ENCODE measurements at places on chromosomes 7 and 10.

DNA sequence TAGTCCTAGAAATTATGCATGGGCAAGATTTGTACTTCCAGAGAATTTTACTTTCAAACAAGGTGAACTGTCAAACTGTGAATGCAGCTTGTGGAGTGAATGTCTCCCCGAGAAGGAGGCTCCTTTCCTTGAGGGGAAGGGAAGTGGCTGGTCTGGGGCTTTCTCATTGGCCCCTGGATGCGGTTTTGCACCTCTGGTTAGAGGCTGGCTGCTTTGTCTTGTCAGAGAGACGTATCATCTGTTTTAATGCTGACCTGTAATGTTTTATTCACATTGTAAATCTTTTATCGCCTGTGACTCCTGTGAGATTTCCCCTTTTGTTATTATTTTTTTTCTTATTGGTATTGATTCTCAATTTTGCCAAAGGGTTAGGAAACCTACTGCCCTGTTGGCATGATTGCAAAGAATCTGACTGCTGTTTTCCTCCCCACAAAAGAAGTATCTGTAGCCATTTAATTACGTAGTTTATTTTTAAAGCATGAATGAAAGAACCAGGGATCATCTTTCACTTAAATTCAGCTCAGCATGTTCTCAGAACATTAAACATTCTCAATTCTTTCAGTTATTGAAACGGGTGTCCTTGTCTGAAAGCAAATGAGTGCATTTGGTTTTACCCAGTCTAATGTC, 238.3 kb upstream of the NFE2L3 start:
- DNase-seq, result no peak

DNA sequence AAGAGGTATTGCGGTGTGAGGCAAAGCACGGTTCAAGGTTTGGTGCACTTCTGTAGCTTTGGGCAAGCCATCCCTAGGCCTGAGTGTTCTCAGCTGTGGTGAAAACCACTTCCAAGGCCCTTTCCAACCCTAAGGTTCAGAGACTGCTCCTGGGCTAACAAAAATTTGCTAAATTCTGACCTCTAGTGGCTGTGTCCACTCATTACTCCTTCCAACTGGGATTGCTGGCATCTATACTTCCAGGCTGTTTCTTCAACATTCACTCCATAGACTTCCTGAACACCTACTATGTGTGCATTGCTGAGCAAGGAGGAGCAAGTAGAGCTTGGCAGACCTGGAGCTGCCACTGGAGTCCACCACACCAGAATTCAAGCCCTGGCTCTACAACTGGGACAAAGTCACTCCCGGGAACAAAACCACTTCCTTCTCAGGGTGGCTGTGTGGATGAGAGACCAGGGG, 29.3 kb upstream of the SH3PXD2A start:
- DNase-seq, result peak; percentile 63

GRCh38 chr10:3468919-3469638, 296.5 kb upstream of the PITRM1 start:
- DNase-seq, result no peak

DNA sequence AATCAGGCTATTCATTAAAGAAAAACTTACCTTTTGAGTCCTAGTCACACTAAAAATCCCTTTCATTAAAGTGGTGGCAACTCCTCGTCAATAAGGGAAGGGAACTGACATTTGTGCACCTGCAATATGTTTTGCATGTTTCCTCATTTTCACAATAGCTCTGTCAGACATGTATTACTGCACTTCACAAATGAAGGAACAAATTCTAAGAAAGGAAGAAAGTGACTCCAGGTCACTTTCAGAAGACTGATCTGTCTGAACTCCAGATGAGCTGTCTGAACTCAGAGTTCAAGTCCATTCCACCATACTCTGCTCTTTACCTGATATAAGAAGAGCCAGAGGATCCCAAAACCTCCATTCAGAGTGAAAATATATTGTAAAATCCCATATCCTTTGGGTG, 50.3 kb upstream of the GSAP start:
- DNase-seq, result no peak

GRCh38 chr10:81280497-81281479, 594.2 kb upstream of the NRG3 start:
- no peak for DNase-seq

- DNase-seq, result no peak
Observed at GRCh38 chr10:76840802-76841201, 796.8 kb downstream of the KCNMA1 start.

DNA sequence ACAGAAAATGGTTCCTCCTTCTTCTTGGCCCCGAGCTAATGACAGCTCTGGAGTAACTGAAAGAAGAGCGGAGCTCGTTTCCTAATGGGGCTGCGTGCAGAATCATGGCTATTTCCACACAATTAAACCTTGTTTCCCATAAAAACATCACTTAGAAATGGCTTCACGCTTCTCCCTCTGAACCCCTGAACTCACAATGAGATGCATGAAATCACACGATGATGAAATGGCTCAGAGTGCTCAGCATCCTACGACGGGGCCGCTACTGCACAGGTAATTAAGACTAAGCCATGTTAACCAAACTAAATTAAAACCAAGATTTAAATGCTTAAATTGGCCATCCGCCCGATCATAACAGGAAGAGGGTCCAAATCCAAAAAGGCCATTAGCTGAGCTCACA, 80.0 kb upstream of the DNAAF5 start:
- DNase-seq, result no peak

DNA sequence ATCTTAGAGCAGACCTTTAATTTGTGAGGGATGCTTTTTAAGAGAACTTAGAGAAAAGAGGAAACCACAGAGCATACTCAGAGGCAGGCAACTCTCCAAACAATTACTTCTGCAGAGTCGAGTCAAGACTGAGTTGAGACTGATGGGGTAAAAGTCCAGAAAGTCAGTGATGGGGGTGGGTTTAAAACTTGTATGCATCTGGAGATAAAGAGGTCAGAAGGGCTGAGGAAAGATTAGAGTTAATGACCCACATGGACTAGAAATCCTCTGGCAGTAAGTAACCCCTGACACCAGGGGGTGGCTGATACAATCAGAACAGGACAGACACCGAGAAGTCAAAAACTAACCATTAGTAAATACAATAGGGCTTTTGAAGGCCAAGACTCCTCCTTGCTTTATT, 42.4 kb upstream of the SEPTIN7 start:
- DNase-seq, result no peak

- DNase-seq, result no peak
Observed at GRCh38 chr10:96740141-96740540, 19.8 kb upstream of the PIK3AP1 start.

- no peak for DNase-seq
Observed at GRCh38 chr7:156834462-156834861, 58.5 kb downstream of the LMBR1 start.

DNA sequence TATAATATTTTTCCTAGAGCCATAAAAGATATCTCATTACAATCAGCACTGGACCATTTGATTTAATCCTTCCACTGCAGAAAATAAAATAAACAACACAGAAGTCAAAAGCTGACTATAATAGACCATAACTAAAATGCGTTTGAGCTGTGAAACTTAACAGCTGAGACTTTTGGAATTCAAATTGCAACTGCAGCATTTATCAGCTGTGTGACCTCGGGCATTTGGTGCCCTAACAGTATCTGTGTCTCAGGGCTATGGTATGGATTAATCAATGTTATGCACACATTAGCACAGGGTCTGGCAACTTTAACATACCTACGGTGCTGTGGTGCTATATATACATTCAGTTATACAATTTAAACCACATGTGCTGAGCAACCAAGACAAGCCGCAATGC, 160.1 kb downstream of the COL28A1 start:
- no peak for DNase-seq

DNA sequence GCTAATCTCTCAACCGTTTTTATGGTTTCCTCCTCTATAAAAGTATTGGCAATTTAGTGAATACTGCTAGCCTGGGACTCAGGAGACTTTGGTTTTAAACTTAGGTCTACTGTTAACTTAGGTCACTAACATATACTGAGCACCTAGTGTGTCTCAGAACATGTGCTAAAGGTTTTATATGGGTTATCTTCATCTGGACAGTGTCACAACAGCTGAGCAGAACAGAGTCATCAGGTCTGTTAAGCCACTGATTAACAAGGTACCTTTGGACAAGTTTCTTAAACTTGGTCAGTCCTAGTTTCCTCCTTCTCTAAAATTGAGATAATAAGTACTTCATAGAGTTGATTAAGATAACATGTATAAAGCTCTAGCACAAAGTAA, 30.6 kb downstream of the NET1 start:
- DNase-seq, result no peak

DNA sequence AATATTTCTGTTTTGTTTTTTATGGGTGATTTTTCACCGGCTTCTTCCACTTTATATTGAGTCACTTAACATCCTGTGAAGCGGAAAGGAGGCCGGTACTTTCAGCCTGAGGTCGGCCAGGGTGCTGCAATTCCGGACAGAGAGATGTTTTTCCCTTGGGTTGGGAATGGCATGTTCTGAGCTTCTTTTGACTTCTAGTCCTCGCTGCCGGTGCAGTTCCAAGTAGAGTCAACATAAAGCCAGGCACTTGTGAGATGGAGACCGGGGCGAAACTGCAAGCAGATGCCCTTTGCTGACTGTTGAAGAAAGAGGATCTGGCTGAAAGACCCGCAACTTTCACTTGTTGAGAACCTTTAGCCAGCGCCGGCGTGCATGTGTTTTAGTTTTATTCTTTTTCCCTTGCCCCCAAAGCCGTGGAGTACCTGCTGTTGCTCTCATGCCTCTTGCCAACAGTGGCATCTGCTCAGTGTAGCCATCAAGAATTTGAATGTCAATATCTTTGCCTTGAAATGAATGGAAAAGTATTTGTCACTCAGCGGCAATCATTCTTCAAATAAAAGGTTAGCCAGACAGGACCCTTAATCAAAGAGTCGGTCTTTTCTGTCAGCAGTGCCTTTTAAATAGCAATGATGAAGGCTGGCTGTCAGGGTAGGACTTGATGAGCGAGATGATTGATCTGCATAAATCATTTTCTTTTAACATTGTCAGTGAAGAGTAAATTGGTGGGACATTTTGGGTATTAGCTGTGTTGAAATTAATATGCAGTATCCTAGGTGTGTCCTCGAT, 351.2 kb downstream of the LRMDA start:
- DNase-seq, result peak; percentile 73

- peak; percentile 27 for DNase-seq
Observed at GRCh38 chr7:154744256-154744860, 258.6 kb downstream of the PAXIP1 start.

GRCh38 chr7:142327628-142328405, 70.0 kb upstream of the PRSS58 start:
- DNase-seq, result no peak

DNA sequence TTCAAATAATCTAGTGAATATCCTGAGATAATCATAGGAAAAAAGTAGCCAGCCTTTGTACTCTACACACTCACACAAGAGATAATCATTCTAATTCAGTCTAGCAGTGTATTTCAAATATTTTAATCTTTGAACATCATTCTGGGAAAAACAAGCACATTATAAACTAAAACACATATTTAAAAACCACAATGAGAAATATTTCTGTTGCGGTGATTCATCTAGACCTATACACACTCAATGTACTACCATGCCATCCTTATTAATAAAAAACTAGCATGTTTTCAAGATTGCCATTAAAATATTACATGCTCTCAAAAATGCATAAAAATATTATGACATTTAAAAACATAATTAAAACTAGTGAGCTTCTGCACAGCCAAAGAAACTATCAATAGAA, 11.8 kb downstream of the COG5 start:
- no peak for DNase-seq

GRCh38 chr7:4871056-4871680, 9.3 kb upstream of the PAPOLB start:
- no peak for DNase-seq

GRCh38 chr10:76558586-76558985, 1079.0 kb downstream of the KCNMA1 start:
- DNase-seq, result peak; percentile 30

DNA sequence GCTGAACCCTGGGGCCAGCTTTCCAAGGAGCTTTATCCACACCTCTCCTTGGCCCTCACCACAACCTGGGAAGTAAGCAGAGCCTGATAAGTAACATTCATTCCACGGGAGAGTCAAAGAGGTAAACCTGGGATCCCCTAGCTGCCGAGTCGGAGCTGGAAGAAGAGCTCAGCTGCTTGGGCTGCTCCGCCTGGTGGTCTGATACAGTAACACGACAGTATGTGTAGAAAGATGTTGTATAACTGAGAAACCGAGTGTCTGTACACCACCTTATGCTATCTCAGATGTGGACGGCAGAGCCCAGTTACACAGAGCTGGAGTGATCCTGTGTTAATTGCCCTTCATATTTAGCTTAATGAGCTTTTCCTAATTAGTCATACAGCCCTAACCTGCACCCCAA, 151.3 kb upstream of the KMT2E start:
- no peak for DNase-seq

DNA sequence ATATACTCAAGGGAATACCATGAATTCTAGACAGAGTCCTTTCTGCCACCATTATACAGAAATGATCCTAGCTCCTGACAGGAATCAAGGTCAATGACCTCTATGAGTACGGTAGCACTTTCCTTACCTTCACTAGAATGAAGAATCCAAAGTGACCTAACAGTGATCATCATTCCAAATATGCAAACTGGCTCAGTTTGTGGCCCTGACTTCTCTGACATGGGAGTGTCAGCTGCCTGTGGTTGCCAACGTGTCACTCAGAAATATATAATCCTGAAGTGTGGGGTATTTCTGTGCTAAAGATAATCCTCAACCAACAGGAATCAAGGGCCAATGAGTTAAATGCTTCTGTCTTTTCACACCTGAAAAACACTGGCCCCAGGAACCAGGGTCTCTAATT, 45.7 kb downstream of the COPG2 start:
- no peak for DNase-seq

DNA sequence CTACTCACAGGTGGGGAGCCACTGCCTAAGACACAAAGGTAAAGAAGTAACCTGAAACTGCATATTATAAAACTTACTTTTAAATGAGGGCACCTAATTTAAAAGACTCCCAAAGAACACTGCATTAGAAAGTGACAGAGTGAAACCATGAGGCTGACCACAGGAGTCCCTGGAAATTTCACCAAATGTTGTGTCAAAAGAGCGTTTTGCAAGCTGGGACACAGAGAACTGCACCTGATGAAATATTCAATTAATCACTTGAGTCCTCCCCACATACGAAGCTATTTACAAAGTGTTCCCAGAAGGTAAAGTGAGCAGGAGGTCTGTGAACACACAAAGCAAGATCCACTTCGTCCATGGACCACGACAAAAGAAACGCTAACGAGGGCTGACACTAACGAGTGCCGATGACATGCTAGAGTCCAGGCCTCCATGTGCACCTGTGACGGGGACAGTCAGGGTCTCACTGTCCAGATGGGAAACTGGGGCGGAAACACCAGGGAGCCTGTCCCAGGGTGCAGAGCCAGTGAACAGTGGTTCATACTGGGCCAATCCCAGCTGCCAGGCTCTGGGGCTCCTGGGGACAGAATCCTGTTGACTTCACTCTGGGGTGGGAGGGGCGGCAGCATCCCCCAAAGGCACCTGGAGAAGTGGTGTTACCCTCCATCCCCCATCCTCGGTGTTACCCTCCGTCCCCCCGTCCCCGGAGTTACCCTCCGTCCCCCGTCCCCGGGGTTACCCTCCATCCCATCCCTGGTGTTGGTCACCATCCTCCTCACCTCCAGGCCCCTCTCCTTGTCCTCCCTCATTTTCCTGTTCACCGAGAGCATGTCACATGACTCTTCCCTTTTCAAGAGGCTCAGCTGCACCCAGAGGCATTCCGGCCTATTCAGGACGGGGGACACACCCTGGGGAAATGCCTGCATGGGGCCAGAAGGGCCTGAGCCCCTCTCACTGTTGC, 63.4 kb downstream of the DIP2C start:
- DNase-seq, result no peak

GRCh38 chr7:133372337-133372736, 119.5 kb downstream of the EXOC4 start:
- no peak for DNase-seq

- no peak for DNase-seq
Observed at GRCh38 chr10:85614981-85615380, 751.6 kb downstream of the GRID1 start.
